ENCODE measurements at places on chromosomes 2 and 18. TPM values are rescaled to one million over a fixed set of nuclear protein-coding genes. Genes with fewer than 3 reads are reported as not detected.
A peak's percentile ranks its signal among the peaks of the same experiment; 100 is the strongest.

The SPP2 gene
- polyA plus RNA-seq = not detected

DNA sequence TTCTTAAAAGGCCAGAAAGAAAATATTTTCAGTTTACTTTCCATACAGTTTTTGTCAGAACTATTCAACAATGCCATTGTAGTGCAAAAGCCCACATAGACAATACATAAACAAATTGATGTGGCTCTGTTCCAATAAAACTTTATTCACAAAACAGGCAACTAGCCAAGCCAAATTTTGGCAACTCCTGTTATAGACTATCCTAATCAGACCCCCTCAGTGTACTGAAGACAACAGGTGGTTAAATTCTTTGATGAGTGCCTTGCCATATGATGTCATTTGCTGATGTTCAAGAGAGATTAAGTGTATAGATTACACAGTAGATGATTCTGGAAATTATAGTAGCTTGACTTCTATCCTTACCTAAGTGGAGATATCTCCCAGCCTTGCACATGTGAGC, 83.4 kb downstream of the FANCL start:
- DNase-seq = peak; percentile 19

- DNase-seq = no peak
Measured at GRCh38 chr2:136376211-136376610, 258.3 kb upstream of the CXCR4 start.

GRCh38 chr2:4914551-4914950, 777.6 kb upstream of the SOX11 start:
- DNase-seq = no peak

- DNase-seq = no peak
Measured at GRCh38 chr18:66548747-66549146, 55.1 kb downstream of the CDH19 start.

Measured in endothelial cell of umbilical vein (primary cell).